ENCODE measurements at places on chromosomes 13 and 19. TPM values are rescaled to one million over a fixed set of nuclear protein-coding genes. Genes with fewer than 3 reads are reported as not detected.

DNA sequence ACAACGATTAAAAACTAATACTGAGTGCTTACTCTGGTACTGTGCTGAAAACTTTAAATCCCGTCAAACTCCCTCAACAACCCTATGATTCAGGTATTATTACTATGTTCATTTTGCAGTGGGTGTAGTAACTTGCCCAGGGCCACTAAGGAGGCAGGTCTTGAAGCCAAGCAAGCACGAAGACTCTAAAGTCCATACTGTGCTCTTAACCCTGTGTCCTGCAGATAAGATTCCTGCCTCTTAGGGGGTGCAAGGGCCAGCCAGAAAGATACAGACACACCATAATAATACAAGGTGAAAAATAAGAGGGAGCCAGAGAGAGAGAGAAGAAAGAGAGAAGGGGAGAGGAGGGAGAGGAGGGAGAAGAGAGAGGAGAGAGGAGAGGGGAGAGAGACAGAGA is 95.5 kb downstream of the CDADC1 start:
- H3K36me3 ChIP-seq: peaks cover 8% of the 10 kb centered on the region
- H3K4me1 ChIP-seq: no peaks in the 10 kb centered on the region
- H3K27me3 ChIP-seq: no peaks in the 10 kb centered on the region
- H3K27ac ChIP-seq: no peak overlapping the region
- no peak for DNase-seq
- no peak overlapping the region for H3K4me3 ChIP-seq

The ZNF530 gene
- 4.8 TPM for total RNA-seq

GRCh38 chr13:65330691-65331090 is 1899.4 kb downstream of the PCDH9 start:
- no peaks in the 10 kb centered on the region for H3K36me3 ChIP-seq
- DNase-seq: no peak
- peaks cover under 1% of the 10 kb centered on the region for H3K4me1 ChIP-seq
- no peak overlapping the region for H3K4me3 ChIP-seq
- no peak overlapping the region for H3K27ac ChIP-seq

DNA sequence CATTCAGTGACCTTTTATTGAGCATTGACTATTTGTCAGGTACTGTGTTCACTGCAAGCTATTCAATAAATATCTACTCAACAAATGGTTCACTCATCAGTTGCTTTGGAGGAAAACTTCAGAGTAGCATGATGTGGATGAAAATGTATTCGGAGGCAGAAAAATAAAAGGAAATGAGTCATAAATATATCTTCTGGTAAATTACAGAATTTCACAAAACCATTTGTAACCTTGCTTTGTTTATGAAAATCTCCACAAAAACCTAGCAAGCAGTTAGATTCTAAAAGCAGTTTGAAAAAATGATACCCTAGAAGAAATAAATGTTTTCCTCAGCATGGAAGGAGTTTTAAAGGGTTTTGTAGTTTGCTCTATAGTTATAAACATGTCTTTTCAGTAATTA is 399.6 kb downstream of the LMO7 start:
- no peak for DNase-seq
- no peak overlapping the region for H3K4me3 ChIP-seq
- H3K4me1 ChIP-seq: no peaks in the 10 kb centered on the region
- H3K36me3 ChIP-seq: no peaks in the 10 kb centered on the region
- no peak overlapping the region for H3K27ac ChIP-seq

The THSD8 gene
- total RNA-seq: 19.4 TPM

- no peaks in the 10 kb centered on the region for H3K36me3 ChIP-seq
- H3K4me1 ChIP-seq: peaks cover 7% of the 10 kb centered on the region
- no peak overlapping the region for H3K27ac ChIP-seq
Observed at GRCh38 chr13:44912278-44913016, 76.8 kb downstream of the NUFIP1 start.

The NFIX gene
- total RNA-seq: 4.2 TPM

The CDC42EP5 gene
- total RNA-seq: 16.1 TPM

The SLC7A9 gene
- 3.1 TPM for total RNA-seq

DNA sequence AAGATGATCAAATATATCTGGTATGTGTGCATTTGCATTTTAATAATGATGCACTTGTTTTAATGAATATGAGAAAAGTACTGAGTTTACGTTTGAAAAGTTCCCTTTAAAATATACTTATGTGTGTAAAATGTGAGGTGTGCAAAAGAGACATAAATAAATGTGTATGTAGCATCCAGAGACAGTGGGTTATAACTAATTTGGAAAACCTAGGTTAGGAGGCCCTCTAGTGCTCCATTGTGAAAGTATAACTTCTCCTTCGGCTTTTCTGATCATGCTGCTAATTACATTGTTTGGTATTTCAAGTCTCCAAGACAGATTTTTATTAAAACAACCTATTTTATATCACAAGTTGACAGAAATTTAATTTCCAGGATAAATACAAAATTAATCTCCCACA is 30.1 kb downstream of the SCEL start:
- H3K4me1 ChIP-seq: no peaks in the 10 kb centered on the region
- no peak overlapping the region for H3K4me3 ChIP-seq
- DNase-seq: no peak
- no peak overlapping the region for H3K27ac ChIP-seq

The BCL3 gene
- 18.9 TPM for total RNA-seq

The SLITRK5 gene
- 3.1 TPM for total RNA-seq

- peak overlapping the region; percentile 8 for H3K4me3 ChIP-seq
- DNase-seq: no peak
- H3K27ac ChIP-seq: peak overlapping the region; percentile 65
- H3K36me3 ChIP-seq: no peaks in the 10 kb centered on the region
Observed at GRCh38 chr19:5960005-5961001, 17.6 kb downstream of the RANBP3 start.

DNA sequence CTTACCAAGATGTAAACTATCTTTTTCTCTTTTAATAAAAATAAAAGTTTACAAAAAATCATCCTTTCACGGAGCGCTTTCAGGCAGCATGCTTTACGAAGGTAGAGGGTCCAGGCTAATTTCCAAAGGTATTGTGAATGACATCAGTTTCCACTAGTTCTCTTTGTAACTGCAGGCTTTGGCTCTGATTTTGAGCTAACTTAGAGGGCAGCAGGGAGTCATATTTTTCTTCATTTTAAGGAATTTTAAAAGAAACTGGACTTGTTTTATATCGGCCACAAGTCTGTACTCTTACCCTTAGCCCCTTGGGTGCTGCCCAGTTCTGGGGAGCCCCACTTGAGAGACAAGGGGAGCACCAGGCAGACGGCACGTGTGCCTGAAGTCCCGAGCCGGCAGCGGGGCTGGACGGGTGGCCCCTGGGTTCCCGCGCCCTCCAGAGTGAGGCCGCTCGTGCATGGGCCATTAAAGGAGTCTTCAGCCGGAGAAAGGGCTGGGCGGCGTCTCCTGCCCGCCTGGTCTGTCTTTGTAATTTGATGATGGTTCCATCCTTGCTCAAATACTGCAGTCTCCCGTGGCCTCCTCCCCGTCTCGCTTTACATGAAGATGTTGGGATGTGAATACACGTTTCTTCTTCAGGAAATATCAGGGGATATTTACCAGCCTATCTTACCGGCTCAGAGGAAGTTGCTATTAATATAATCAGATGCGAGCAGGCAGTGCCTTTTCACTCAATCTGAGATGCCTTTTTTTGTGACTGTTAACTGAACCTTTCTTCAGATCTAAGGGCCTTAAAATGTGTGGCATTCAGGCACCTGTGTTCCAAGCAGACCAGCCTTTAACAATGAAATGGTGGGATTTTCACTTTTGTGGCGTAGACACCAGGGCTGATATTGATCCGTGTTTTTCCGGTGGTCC is 67.4 kb downstream of the GGACT start:
- H3K27me3 ChIP-seq: no peaks in the 10 kb centered on the region
- no peak for DNase-seq
- H3K27ac ChIP-seq: no peak overlapping the region

The ETFB gene
- 81.9 TPM for total RNA-seq

- no peak for DNase-seq
- H3K27me3 ChIP-seq: no peaks in the 10 kb centered on the region
- H3K36me3 ChIP-seq: peaks cover 3% of the 10 kb centered on the region
- no peak overlapping the region for H3K27ac ChIP-seq
Observed at GRCh38 chr13:46621792-46622629, 69.0 kb downstream of the LRCH1 start.

GRCh38 chr13:50611117-50611781 is 232.2 kb downstream of the DLEU7 start:
- H3K4me3 ChIP-seq: no peak overlapping the region
- no peak for DNase-seq
- no peaks in the 10 kb centered on the region for H3K36me3 ChIP-seq

GRCh38 chr13:85236413-85236812 is 562.8 kb downstream of the SLITRK6 start:
- no peaks in the 10 kb centered on the region for H3K4me1 ChIP-seq
- H3K4me3 ChIP-seq: no peak overlapping the region
- H3K36me3 ChIP-seq: no peaks in the 10 kb centered on the region
- DNase-seq: no peak

DNA sequence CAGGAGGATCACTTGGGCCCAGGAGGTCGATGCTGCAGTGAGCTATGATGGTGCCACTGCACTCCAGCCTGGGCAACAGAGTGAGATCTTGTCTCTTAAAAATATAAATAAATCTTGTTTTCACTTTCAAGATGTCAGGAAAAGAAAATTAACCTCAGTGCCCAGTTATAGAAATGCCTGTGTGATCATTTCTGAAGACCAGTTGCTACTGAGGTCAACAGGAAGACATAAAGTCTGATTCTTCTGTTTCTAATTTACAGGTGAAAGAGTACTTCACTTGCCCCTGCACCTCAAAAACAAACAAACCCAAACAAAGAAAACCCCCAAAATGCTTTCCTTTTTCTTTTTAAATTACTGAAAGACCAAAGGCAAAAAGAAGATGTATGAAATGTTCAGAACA is 174.3 kb upstream of the NBEA start:
- no peaks in the 10 kb centered on the region for H3K4me1 ChIP-seq
- H3K27me3 ChIP-seq: no peaks in the 10 kb centered on the region
- no peak overlapping the region for H3K27ac ChIP-seq

DNA sequence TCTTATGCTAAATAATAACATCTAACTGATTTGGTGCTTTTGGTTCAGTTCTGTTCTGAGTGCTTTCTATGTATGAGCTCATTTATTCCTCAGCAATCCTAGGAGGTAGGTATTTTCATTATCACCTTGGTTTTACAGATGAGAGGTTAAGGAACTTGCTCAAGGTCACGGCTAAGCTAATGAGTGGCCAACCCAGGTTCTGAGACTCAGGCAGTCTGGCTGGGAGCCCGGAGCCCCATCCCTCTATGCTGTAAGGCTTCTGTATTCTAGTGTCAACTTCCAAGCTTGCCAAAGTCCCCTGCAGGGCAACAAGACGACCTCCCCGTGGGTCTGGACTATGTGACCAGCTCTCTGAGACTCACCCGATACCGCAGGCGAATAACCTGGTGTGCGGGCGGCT is 60.5 kb downstream of the PARP4 start:
- H3K4me1 ChIP-seq: peaks cover 3% of the 10 kb centered on the region
- H3K4me3 ChIP-seq: no peak overlapping the region
- H3K36me3 ChIP-seq: peaks cover 21% of the 10 kb centered on the region

The KLK5 gene
- total RNA-seq: not detected

The TYROBP gene
- total RNA-seq: not detected

DNA sequence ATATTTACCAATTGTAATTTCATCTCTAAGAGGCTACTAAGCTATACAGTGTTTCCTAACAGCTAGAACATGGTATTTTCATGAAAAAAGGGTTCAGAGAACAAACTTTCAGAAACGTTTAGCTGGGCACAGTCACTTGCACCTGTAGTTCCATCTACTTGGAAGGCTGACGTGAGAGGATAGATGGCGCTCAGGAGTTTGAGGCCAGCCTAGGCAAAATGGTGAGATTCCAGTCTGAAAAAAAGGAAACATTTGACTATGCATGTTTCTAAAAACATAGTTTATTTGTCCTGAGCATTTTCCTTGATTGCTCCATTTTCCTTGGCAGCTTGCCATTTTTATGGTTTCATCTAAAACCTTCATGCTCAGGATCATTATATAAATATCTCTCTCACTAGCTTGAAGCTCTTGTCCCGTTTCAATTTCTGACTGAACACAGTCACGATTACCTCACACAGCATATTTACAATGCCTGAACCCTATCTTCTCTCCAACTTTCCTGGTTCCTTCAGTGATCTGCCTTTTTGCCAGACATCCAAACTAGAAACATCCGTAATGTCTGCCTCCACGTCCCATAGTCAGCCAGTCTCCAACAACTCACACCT is 200.8 kb downstream of the RGCC start:
- H3K36me3 ChIP-seq: peaks cover 4% of the 10 kb centered on the region
- H3K4me1 ChIP-seq: peaks cover 4% of the 10 kb centered on the region
- H3K27me3 ChIP-seq: no peaks in the 10 kb centered on the region

DNA sequence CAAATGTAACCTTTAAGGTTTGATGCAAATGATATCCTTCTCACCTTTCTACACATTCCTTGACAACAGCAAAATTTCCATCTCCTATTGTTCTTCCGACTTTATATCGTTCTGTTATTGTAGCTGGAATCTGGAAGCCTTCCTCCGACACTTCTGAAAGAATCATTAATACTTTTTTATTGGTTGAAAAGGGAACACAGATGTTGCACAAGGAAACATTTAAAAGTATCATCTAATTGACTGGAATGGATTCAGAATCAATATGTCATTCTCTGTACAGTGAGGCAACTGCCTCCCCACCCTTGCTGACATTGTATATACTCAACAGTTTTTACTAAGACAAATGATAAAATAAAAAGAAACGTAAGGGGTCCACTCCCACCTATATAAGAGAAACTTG is 295.2 kb downstream of the DCLK1 start:
- H3K27me3 ChIP-seq: no peaks in the 10 kb centered on the region
- H3K27ac ChIP-seq: no peak overlapping the region
- peaks cover 4% of the 10 kb centered on the region for H3K36me3 ChIP-seq
- H3K4me3 ChIP-seq: no peak overlapping the region
- H3K4me1 ChIP-seq: peaks cover 14% of the 10 kb centered on the region
- no peak for DNase-seq

DNA sequence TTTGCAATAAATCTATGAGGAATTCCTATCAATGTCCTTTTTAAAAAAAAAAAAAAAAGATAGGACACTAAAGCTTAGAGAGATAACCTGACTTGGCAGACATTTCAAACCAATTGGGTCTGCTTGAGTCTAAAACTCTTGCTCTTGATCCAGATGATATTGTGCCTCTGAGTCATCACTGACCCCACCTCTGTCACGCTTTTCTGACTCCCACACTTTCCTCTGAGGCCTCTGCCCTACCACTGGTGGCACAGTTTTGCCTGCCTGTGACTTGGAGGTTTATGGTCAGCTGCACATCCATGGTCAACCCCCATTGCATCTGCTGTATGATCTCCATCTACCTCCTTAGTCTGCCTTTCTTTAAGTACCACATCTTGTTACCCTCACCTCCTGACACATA is 328.7 kb downstream of the SPRY2 start:
- H3K4me1 ChIP-seq: peaks cover 11% of the 10 kb centered on the region
- H3K4me3 ChIP-seq: no peak overlapping the region
- no peaks in the 10 kb centered on the region for H3K36me3 ChIP-seq
- no peak for DNase-seq
- no peaks in the 10 kb centered on the region for H3K27me3 ChIP-seq

Measured in type B pancreatic cell (in vitro differentiated cells).